ENCODE measurements at places on chromosomes 7 and 10.

DNA sequence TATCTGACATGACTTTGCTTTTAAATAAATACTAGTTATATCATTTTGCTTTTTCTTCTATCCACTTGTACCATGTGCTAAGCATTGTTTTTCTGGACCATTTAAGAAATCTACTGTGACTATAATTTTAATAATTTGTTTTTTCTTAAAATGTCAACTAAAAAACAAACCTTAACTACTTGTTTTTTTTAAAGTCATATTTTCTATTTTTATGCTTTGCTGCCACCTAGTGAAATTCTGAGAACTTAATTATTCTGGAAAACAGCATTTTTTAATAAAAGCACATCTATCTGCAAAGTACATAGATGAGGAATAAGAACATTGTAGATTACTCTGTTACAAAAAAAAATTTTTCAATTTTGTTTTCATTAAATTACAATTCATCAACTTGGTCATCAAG is 47.4 kb downstream of the ORC5 start:
- DNase-seq = no peak

DNA sequence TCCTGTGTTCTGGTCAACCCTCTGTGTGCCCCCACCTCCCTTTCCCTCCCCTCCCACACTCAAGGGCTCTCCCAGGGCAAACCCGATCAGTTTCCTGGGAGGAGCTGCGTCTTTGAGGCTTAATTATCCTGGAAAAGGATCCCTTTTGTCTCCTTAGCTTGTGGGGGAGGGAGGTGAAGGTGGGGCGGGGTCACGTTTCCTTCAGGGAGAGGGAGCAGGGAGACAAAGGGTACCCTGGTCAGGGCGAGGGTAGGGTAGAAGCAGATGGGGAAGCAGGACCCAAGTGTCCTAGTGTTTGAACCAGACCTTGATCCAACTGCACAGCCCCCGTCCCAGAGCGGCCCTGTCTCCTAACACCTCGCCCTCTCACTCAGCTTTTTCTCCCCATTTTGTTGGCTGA is 90.1 kb downstream of the HIF1AN start:
- no peak for DNase-seq

DNA sequence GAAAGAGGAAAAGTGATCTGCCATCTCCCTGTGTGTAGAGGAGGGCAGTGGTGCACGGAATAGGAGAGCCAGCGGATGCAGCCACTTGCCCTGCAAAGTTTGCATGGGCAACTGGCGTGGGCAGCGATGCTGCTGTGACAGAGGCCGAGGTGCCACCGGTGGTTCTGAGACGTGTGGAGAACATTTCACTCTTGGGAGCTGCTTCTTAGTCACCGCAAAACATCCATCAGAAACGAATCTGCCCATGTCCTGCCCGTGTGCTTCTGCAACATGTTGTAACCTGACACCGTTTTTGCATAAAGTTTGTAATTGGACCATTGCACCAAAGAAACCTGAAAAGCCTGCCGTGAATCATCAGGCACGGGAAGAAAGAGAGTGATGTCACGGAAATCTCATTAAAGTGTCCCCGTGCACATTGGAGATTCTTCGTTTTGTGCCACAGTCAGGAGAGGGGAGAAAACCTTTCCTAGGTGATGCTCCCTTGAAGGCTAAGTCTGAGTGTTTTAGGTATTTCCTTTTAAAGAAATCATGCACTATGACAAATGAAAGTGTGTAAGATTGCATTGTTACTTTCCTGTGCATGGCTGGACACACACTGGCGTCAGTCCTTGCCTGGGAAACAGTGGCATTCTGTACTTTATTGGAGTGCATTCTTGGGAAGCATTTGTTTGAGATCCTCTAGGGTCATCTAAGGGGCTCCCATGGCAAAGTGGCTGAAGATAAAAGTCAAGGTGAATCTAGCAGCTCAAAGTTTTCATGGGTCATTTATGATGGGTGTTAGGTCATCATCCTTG is 302.6 kb downstream of the KLF6 start:
- no peak for DNase-seq

GRCh38 chr10:113960617-113961181 is 83.0 kb upstream of the ADRB1 start:
- no peak for DNase-seq

GRCh38 chr7:105768117-105768516 is 108.3 kb downstream of the ATXN7L1 start:
- DNase-seq = no peak

DNA sequence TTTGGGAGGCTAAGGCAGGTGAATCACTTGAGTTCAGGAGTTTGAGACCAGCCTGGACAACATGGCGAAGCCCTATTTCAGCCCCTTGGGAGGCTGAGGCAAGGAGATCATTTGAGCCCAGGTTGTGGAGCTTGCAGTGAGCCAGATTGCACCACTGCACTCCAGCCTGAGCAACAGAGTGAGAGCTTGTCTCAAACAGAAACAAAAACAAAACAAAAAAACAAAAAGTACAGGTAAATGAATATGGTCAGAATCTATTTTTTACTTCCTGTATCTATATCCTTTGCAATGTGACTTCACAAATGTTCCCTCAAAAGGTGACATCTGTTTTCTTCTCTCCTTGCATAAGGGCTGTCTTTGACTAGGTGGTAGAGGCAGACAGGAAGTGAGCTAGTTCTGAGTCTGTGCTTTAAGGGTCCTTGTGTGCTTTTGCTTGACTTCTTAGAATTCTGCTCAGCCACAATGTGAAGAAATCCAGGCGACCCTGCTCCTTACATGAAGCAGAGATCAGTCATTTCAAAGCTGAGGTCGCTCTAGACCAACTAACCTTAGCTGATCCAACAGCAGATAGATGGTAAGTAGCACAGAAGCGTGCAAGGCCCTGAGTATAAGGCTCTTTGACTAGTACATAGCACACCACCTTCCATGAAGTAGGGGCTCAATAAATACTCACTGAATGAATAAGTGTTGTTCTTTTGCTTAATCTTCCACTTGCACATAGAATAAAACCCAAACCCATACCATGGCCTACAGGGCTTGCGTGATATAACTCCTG is 423.2 kb upstream of the PCDH15 start:
- no peak for DNase-seq

DNA sequence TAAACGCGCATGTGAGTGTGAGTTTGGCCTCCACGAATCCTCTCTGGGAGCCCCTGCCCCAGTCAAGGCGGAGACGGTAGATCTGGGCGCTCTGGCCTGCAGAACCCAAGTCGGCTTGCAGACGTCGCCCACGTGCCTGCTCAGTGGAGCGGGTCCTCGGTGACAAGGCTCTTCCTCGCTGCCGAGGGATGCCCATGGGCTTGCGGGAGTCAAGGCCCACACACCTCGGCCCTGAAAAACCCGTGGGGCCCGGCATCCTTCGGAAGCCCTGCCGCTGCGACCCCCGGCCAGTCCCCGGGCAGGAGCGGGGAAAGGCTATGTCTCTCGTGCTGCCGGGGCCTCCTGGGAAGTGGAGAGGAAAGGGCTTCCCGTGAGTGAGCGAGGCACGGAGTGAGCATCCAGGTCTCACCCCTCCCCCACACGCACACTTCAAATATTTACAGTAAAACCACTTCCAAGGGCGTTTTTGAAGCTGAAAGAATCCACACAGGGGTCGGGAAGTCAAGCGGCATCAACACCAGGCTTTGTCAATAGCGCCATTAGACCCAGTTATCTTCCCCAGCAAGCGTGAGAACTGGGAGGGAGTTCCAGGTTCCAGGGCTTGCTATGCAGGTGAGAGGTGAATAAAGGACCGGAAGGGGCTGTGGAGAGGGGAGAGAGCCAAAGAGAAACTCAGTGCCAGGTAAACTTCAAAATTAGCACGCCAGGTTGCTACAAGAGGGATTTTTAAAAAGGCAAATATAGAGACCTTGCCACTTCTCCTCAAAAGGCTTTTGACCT is 1.1 kb upstream of the MNX1 start:
- DNase-seq = no peak
